T47D (cell line): ENCODE measurements at places on chromosomes 4 and X.
A peak's percentile ranks its signal among the peaks of the same experiment; 100 is the strongest.

- peak; percentile 62 for DNase-seq
Observed at GRCh38 chr4:6885953-6886557, 23.6 kb upstream of the TBC1D14 start.

DNA sequence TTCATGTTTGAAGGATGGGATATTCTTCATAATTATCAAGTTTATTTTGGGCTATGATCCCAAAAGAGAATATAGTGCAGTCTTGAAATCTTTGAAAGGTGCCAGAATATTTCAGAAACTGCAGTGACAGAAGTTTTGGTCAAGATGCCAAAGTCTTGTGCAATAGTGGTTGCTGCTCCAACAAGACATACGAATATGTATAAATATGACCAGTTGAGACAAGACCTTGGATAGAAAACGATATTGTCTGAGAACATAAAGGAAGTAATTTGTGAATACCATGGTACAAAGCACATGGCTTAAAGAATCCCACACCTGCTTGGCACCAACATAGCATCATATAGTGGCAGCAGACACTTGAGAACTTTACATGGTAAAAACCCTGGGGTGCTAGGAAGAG is 48.6 kb upstream of the AMELX start:
- no peak for DNase-seq

- DNase-seq: no peak
Observed at GRCh38 chr4:16995451-16995850, 97.0 kb upstream of the LDB2 start.

GRCh38 chr4:175635546-175635945 is 176.5 kb downstream of the GPM6A start:
- no peak for DNase-seq

DNA sequence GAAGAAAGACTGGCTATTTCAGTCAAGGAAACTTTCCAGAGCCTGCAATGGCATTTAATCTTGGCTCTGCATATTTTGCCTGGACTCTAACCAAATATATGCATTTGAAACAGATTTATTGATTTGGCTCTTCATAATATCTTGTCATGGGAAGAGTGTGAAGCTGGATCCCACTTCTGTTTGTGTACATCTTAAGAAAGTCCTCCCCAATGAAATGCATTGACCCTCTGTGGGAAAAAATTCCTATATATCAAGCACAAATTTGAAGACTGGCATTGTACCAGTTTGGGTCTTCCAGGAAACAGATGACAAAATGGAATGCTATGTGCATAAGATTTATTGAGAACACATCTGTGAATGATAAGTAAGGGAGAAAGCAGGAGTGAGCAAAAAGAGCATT is 897.3 kb upstream of the TENM3 start:
- DNase-seq: no peak

DNA sequence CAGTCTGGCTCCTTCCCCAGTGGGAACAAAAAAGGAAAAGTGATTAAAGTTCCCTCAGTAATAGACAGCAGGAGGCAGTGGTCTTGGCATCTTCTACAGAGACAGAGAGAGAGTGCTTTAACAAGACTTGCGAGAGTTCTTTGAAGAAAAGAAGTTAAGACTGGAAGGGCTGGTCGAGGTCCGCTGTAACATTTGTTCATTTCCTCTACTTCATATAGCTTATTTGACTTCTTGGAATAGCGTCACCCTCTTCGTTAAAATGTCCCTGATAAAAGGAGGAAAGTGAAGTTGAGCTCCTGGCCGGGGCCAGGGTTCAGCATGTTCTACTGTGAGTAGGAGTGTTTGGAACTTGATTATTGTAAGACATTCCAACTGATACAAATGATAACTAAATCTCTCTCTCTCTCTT is 179.8 kb downstream of the SLIT2 start:
- no peak for DNase-seq

DNA sequence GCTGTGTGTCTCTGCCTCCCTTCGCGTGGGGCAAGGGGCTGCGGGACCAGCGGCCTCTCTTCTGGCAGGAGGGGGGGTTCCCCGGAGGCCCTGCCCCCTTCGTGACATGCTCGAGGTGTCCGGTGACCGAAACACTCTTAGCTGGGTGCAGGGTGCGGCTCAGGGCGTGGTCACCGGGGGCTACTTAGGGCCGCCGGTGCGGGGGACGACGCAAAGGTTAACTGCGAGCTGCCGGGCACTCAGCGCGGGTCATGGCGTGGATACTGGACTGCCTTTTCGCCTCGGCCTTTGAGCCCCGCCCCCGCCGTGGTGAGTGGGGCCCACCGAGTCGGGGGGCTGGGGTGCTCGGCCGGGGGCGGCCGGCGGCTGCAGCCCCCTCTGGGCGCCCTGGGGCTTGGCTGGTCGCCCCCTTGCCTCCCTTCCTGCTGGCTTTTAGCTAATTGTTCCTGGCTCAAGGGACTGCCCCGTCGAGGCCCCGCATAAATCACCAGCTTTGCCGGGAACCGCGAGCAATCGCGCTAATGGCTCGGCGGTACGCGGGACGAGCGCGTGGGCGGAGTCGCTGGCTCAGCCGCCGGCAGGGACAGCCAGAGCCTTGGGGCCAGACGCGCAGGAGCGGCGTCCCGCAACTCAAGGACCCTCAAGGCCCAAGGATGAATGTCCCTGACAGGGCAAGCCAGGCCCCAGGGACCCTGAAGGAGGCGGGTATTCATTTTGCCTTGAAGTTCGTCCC is at the start of gene ARHGAP36:
Gene ARHGAP36 (plus strand): TSS at position 211 of the 733 bp plus-strand sequence. CDS start 23,320 bp downstream, outside the sequence.
- no peak for DNase-seq

DNA sequence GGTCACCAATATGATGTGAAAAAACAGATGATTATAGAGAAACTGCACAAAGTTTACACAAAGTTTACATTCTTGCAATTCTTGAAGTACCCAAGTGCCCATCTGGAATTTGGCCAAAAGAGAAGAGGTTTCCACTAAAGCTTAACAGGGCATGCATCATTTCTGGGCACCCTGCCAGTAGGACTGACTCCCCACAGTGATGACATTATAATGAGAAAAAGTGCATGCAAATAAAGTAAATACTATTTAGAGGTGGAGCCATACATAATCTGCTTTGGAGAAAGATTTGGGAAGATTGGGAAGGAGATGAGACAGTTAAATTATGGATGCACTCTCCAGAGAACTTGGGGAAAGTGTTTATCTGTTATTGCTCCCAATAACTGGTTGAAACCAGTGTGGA is 93.7 kb upstream of the TRPC3 start:
- peak; percentile 7 for DNase-seq

DNA sequence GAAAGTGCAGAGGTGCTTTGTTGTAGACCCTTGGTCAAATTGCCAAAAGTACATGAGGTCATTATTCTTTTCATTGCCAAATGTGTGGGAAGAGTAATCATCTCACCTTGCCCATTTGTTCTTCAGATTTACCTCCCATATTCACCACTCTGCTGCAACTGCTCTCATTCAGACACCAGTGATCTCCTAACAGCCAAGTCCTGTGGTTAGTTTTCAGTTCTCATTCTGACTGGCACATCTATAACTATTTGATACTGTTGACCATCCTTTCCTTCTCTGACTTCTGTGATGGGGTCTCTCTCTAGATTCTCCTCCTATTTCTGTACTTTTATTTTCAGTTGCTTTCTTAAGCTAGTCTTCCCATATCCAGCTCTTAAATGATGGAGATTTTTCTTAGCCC is 39.8 kb downstream of the GRIA3 start:
- no peak for DNase-seq

GRCh38 chrX:36963852-36964251 is 44.3 kb upstream of the FAM47C start:
- no peak for DNase-seq

GRCh38 chr4:147421456-147421855 is 59.4 kb upstream of the EDNRA start:
- DNase-seq: no peak

DNA sequence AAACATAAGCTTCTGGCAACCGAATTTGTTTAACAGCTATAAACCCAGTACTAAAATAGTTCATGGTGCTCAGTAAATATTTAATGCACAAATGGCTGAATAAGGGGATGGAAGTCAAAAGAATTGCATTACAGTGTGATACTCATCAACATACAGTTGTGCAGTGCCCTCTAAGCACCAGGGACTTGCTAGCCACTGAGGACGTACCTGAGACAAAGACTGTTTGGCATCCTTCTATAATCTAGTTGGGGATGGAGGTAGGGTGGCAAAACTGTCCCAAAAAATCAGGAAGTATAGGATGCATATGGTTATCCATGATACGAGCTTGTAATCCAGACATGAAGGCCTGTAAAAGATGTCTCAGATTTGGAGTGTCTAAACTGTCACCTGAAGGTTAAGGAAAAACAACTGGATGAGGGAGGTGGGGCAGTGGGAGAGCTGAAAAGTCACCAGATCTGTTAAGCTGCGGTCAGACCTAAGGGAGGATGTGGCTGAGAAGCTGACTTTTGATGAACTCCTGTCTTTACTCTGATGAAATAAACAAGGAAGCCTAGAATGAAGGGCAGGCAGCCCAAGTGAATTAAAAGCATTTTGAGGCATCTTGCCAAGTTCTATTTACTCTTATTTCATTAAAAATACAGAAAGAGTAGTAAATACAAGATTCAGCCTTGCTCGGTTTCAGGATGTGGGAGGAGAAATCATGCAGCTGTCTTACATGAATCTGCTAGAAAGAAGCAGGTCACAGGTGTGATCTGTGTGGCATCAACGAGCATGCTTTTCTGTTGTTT is 12.0 kb upstream of the CD38 start:
- DNase-seq: no peak

DNA sequence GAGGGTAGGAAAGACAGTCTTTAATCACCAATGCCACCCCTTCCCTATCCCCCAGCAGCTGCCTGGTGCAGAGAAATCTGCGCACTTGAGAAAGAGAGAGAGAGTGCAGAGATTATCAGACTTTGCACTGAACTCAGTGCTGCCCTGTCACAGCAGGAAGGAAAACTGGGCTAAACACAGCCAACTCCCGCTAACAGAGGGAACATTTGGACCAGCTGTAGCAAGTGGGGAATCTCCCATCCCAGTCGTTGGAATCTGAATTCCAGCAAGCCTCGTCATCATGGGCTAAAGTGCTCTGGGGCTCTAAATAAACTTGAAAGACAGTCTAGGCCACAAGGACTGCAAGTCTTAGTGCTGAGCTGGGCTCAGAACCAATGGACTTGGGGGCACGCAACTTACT is 168.7 kb downstream of the DLG3 start:
- no peak for DNase-seq

DNA sequence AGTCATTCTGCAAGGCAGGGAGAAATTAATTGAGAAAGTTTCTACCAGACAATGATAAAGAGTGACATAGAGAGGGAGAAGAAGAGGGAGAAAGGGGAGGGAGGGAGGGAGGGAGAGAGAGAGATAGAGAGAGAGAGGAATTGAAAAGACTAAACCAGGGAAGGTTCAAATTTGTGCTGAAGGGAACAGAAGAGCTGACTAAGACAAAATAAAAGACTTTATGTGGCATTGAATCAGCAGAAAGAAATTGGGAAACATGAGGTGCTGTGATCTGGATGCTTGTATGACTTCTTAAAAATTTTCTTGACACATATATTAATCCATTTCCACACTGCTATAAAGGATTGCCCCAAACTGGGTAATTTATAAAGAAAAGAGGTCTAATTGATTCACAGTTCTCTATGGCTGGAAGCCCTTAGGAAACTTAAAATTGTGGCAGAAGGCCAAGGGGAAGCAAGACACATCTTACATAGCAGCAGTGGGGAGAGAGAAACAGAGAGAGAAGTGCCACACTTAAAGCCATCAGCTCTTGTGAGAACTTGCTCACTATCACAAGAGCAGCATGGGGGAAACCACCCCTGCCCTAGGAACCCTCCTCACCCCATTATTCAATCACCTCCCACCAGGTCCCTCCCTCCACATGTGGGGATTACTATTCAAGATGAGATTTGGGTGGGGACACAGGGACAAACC is 13.5 kb upstream of the CXCL6 start:
- DNase-seq: no peak

DNA sequence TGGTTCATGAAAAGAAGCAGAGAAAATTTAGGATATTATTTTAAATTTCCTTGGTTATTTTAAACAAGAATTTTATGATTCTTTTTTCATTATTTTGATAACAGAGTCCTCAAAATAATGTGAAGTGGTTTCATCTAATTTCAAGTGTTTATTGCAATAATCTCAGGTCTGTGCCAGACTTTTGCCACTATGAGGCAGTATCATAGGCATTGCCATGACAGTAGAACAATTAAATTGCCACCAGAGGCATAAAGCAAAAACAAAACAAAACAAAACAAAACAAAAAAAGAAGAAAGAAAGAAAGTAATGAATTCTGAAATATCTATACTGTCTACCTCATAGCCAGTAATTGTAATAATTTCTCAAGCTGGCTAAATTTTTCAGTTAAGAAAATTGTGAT is 739.2 kb downstream of the KCTD8 start:
- no peak for DNase-seq

- DNase-seq: no peak
Observed at GRCh38 chr4:73525611-73526010, 44.1 kb downstream of the AFM start.

GRCh38 chr4:4574052-4574451 is 32.2 kb upstream of the STX18 start:
- DNase-seq: no peak

DNA sequence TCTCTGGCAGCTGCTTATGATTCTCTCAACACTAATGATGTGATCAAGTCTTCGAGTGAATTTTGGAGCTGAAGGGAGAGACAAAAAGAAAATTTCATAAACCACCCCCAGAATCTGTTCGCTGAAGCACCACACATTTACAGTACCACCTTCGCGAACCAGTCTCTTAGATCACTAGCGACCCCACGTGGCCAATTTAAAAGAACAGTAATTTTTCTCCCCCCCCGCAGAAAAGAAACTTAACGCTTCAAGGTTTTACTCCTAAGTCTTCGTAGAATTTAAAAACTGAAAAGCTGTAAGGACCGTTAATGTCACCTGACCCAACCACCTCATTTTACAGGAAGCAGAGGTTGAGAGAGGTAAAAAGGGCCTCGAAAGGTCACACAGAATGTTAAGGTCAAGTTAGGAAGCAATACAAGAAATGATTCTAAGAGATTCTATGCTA is 187.5 kb downstream of the QDPR start:
- DNase-seq: peak; percentile 46

DNA sequence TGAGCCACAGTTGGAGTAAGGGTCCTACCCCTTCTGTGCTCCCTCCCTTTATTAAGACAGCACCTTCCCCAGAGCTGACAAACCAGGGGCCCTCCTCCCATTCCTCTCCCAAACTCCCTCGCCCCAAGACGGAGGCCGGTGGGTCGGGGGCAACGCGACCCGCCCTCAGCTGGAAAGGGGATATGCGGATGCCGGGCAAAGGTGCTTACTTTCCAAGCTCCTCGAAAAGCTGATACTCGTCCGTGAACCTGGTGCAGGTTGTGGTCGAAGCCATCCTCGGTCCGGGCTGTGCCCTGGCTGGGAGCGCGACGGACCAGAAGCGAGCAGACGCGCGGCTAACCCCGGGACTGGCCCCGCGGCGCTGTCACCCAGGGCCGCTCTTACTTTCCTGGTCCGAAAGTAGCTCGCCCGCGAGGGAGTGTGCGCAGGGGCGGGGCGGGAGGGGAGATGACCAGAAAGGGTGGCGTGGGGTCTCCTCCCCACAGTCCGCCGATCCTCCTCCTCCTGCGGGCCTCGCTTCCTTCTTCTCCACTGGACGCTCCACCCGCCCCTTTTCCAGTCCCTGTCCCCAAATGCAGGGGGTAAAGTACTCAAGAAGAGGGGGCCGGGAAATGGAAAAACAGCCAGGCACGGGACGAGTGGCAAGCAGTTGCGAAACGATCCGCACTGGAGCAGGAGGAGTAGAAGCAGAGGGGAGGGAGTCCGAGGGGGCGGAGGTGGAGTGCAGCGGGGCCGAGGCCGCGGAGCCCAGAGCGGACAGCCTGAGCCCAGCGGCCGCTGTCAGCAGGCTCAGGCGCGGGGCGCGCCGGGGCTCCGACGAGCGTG is 531 bp downstream of the CAMK2D start:
- DNase-seq: no peak

GRCh38 chr4:184785813-184786212 is 40.0 kb downstream of the ACSL1 start:
- no peak for DNase-seq

- DNase-seq: no peak
Observed at GRCh38 chrX:117990438-117990837, 126.2 kb downstream of the KLHL13 start.
